ENCODE measurements at places on chromosomes 16 and 17. TPM values are rescaled to one million over a fixed set of nuclear protein-coding genes. Genes with fewer than 3 reads are reported as not detected.

- no peak for DNase-seq
Observed at GRCh38 chr17:48123111-48123510, 15.5 kb downstream of the SNX11 start.

DNA sequence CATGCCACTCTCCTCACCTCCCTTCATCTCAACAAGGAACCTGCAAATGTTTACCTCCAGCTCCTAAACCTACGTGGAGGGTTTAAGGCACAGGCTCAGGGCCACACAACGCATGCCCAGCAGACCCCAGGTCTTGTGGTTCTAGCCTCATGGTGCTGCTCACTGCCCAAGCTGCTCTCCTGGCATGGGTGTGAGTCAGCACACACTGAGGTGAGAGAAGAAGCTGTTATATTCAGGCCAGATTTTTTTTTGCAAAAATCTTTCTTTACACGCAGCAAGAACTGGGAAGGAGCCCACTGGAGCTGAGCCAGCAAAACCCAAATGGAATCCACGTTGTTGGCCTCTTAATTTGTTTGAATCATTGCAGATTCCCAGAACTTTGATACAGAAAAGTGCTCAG lies 5.5 kb upstream of the C16orf96 start:
- no peak for DNase-seq

GRCh38 chr17:64728041-64728695 lies 66.1 kb upstream of the SMURF2 start:
- DNase-seq: no peak

The TBC1D3C gene
- 3.4 TPM for total RNA-seq

The CLEC18A gene
- 0.28 TPM for total RNA-seq

The CRYM gene
- 1.6 TPM for total RNA-seq

The UTS2R gene
- total RNA-seq: not detected

The RHBDL3 gene
- not detected for total RNA-seq
